ENCODE measurements at places on chromosomes 2 and 18.

GRCh38 chr2:69830045-69830905 lies 815 bp downstream of the GMCL1 start:
- peak; percentile 26 for DNase-seq

- DNase-seq: no peak
Observed at GRCh38 chr2:109636317-109636716, 22.2 kb downstream of the SOWAHC start.

DNA sequence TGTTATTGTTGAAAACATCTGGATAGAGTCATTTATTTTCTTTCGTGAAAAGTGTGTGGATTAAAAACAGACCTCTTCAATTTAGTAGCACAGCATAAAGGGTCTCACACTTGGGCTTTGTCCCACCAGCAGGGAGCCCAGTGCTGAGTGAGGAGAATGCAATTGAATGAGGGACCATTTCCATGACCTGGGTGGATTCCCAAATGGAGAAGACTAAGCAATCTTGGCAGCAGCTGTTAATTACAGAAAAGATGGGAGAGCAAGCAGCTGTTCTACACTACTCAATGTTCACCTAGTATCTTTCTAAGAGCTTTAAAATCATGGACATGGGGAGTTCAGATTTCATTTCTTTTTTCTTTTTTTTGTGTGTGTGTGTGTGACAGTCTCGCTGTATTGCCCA lies 121.8 kb upstream of the FN1 start:
- DNase-seq: no peak

GRCh38 chr2:43255296-43255910 lies 29.0 kb upstream of the ZFP36L2 start:
- DNase-seq: no peak

- no peak for DNase-seq
Observed at GRCh38 chr18:6413579-6414117, 1.1 kb downstream of the L3MBTL4 start.

DNA sequence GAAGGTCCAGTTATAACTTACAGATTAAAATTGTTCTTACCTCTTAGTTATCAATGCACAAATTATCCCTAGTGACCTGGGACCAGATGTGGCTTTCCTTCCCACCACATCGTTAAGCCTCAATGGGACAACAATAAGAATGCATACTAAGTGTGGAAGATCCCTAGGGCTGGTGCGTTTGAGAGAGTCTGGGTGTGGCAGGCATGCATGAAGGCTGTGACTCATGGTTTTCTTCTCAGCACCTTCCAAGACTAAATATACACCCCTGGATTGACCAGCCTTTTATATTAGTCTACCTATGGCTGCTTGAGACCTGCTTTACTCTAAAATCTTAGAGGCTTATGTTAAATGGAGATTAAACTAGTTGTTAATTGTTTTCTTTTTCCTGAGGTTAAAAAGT lies 261.7 kb upstream of the SLC14A2 start:
- no peak for DNase-seq

- DNase-seq: no peak
Observed at GRCh38 chr2:178211943-178212342, 17.6 kb downstream of the OSBPL6 start.

- no peak for DNase-seq
Observed at GRCh38 chr18:35578481-35578880, 3.1 kb upstream of the GALNT1 start.

DNA sequence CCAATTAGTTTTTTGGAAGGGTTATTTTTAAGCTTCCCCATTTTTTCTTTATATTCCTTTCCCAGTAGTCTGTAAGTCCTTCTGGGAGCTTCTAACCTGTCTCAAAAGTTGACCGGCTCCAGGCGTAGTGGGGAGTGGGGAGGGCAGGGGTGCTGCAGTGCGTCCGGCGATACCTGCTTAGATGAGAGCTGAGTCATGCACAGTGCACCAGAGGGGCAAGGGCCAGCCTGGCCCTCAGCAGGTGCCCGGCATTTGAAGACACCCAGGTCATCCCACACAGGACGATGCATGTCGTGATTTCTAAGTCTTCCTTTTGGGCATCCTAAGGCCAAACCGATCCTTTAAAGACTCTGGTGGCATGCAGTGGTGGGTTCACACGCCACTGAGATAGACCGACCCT lies 73.4 kb downstream of the TPO start:
- DNase-seq: no peak

DNA sequence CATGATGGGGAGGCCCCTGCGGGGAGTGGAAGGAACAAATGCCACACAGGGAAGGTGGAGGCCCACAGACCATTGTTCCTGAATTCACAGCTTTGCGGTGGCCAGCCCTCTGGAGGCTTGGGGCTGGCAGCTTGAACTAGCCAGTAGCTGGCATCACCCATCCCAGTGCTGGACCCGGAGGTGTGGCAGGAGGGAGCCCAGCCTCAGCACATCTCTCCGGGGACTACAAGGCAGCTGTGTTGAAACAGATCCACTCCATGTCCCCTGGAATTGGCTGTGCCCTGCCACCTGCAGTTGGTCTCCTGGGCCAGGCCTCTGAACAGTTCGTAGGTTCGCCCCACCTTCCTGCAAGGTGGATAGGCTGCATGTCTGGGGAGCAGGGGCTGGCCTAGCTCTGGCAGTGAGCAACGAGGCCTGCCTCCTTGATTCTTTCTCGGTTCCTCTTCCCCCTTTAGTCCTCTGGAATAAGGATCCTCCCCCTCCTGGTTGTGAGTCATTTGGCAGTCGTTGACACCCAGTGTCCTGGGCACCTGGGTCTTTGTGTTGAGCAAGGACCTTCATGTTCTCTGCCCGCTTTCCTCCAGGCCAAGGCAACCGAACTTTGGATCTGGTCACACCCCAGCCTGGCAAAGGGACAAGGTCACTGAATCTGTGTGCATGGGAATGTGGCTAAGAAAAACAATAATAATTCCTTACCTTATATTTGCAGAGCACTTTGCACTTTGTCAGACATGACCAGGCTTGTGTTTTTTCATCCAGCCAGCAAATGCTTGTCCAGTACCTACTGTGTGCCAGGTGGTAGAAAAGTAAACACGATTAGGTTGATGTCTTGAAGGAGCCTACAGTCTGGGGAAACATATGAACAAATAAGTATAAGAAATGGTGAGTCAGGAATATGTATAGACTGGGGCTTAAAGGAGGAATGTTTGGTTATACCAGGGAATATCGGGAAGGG lies 55.0 kb upstream of the MCFD2 start:
- DNase-seq: no peak

DNA sequence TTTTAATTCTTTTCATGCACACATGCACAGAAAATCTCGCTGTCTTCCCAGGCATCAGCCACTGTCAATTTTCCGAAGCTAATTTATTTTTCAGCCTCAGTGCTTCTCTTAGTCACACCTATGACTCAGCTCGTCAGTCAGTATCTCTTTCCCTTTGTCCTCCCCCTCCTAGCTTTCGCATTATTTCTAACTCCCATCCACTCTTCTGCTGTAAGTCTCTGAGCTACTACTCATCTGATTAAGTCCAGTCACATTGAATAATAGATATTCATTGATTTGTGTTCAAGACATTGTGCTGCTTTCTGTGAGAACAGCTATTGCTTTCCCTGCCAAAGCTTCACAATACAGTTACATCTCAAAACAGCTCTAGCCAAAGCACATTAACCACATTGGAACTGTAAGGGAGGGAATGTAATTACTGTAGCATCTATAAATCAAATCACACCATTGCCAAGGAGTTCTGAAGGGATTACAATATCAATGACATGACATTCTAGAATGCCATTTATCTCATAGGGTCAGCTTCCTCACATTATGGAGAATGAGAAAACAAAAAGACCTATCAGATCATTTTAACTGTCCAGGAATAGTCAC lies 89.4 kb downstream of the SCN3A start:
- no peak for DNase-seq

DNA sequence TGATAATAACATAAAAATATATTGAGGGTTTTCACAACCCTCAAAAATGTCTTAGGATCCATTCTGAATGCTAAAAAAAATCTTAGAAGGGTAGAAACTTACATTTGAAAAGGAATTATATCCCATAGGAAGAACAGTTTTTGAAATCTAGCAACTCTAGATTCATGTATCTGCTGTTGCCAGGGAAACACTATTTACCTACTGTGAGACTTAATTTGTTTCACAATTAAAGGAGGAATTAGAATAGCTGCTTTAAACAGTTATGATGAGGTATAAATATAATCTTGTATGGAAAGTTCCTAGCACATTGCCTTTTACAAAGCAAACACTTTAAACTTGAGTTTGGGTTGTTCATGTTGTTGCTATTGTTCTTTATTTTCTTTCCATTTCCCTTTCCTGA lies 988.2 kb downstream of the SUCLG1 start:
- DNase-seq: no peak

DNA sequence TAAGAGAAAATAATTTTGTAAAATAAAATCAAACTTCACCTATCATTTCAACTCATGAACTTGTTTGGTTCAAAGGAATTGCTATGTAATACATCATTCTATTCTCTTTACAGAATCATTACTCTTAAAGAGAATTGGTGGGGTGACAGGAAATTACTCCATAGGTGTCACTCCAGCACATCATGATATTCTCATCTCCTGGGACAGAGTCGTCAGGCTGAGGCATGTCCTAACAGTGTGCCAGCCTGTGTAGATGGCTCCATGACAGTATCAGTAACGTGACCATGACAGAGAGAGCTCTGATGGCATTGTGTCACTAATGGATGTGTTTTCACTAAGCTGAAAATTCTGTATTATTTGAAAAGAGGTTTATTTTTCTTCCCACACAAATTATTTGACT lies 13.9 kb downstream of the SPATS2L start:
- DNase-seq: no peak

DNA sequence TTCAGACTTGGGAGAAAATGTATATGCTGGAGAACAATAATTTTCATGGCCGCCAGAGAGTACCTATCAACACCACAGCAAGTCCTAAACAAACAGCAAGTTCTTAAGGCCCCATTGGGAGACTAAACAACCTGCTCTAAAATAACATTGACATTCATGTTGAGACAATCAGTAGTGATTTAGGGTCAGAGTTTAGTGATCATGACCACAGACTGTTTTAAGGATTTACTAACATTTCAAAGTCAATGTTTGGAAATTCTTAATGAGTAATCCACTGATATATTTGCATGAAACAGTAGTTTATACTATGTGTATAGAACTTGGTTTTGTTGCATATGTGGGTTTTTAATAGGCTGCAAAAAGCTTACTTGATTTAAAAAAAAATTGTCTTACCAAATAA lies 34.7 kb downstream of the RASGRP3 start:
- DNase-seq: no peak

DNA sequence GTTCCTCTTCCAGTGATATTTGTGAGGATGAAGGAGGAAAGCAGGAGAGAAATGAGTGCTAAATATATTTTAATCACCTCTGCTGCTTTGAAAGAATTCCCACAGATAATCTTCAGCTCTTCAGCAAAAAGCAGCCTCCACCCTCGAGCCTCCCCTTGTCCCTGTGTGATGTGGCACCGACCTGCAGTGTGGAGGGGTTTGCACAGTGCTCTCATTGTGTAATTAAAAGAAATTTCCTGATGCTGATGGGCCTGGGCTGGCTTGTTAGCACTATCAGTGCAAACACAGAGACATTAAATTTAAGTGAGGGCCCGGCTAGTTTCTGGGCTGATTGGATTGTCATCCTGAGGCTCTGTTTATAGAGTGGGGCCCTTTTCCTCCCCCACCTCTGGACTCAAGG lies 53.4 kb downstream of the KIF5C start:
- no peak for DNase-seq

DNA sequence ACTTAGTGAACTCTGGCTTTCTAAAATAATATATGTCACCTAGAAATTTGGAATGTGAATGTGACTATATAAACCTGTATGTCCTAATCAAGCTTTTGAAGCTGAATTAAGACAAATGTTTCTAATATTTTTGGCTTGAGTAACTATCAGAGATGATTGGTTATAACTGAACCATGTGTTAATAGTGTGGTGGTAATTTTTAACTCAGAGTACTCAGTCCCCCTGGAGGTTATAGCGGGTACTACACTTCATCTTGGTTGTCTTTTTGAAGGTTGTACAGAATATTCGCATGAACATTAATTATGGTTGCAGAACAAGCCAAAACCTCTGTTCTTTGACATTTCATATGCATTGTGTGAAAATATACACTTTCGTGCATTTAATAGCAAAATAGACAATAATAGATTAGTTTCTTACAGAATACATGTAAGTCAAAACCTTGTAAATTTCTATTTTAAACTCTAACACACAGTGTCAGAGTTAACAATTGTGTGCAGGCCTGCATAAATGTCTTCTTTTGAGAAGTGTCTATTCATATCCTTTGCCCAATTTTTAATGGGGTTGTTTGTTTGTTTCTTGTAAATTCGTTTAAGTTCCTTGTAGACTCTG lies 86.0 kb downstream of the OSBPL6 start:
- peak; percentile 50 for DNase-seq

DNA sequence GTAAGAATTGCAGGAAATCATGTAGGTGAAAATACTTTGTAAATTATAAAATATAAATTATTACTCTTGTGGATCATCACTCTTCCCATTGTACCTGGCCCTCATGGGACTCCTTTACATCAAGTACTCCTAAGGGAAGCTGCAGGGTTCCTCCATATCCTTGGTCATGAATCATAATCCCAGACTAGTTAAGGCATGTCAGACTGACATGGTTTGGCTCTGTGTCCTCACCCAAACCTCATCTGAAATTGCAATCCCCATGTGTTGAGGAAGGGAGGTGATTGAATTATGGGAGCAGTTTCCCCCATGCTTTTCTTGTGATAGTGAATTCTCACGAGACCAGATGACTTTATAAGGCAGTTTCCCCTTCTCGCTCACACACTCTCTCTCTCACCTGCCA lies 77.1 kb downstream of the CMPK2 start:
- DNase-seq: no peak

- peak; percentile 53 for DNase-seq
Observed at GRCh38 chr2:168717790-168718502, 84.5 kb upstream of the NOSTRIN start.

- DNase-seq: no peak
Observed at GRCh38 chr18:25815659-25816058, 274.8 kb downstream of the SS18 start.

- no peak for DNase-seq
Observed at GRCh38 chr2:154489266-154489858, 209.1 kb upstream of the KCNJ3 start.

DNA sequence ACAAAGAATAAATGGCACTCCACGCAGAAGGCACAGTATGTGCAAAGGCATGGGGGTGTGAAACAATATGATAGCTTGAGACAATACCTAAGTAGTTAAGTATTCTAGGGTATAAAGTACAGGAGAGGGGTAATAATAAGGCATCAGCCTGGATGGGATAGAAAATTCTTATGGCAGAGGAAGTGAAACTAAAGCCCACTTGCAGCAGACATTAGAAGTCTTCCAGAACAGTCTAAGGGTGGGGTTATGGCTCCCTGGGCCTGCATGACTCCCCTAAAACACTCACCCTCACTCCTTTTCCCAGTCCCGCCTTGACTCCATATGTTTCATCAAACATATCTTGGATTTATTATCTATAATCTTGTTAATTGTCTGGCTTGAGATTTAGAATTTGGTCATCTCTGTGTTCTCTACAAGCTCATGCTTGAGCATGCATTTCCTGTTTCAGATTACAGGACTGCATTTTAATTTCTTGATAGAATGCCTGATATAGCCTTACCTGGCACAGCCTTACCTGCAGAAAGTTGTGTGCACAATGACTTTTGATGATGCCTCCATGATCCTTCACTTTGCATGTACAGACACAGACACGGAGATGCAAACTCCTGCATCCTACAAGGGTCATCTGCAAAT lies 28.5 kb upstream of the TMBIM1 start:
- no peak for DNase-seq
